ENCODE measurements at places on chromosomes 13 and 19.

GRCh38 chr13:38385153-38385891 lies 35.7 kb downstream of the UFM1 start:
- no peak for DNase-seq

DNA sequence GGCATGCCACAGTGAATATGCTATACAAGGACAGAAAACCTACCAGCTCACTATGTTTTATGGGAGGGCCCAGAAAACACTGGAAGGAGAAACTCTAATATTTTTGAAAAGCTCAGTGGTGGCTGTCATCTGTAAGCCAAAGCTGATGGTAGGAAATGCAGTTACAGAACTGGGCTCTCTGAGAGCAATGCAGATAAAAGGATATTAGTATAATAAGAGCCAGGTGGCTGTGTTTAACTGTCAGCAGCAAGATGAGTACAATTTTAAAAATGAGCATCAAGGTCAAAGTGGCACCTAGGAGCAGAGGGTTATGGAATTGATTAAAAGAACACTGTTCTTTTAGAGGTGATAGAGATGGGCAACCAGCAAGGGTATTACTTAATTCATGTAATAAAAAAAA lies 345.0 kb downstream of the NDFIP2 start:
- no peak for DNase-seq

DNA sequence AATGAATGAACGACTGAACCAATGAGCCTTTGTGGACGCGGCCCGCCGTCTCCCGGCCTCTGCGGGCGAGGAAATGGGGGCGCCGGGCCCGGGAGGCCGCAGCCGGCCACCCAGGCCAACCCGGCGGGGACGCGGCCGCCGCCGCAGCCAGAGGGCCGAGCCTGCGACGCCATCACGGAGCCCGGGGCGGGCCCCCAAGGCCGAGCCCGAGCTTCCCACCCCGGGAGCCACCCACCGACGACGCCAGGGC lies 216 bp downstream of the SUGP2 start:
- DNase-seq: no peak

- DNase-seq: no peak
Observed at GRCh38 chr19:14673088-14673487, 1.6 kb downstream of the ADGRE3 start.

- DNase-seq: no peak
Observed at GRCh38 chr13:49407068-49407467, 36.8 kb downstream of the CAB39L start.

DNA sequence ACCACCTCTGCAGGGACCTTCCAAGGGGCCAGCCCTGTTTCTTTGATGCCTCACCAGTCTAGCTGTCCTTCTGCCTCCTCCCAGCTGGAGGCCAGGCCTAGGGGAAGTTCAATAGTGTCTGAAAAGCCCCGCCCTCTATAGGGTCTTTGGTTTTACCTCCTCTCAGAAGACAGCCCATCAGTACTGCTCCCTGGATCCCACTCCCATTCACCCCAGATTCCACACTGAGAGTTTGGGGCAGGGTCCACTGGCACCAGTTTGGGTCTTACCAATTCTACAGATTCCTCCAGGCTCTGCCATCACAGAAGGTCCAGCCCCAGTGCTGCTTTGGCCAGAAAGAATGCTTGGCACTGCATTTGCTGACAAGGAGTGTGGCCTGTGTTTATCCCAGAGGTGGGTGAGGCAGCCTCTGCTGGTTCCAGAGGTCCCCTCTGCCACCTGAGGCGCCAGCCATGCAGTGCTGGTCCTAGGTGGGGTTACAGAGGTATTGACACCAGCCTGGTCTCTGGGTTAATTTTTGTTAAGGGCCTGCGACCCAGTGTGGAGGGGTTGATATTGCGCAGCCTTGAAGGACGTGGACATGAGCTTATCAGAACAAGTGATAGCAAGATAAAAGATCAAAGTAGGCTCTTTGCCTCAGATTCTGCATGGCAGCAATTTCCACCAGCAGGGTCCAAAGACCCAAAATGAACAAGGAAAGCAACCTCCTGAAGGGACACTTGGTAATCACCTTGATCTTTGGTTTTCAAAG lies 41.4 kb upstream of the IGSF23 start:
- no peak for DNase-seq

GRCh38 chr19:43445426-43445825 lies 20.0 kb downstream of the LYPD3 start:
- no peak for DNase-seq

- no peak for DNase-seq
Observed at GRCh38 chr13:97497400-97497799, 63.4 kb downstream of the RAP2A start.

GRCh38 chr19:19342086-19343015 lies 21.7 kb downstream of the MAU2 start:
- peak; percentile 91 for DNase-seq

DNA sequence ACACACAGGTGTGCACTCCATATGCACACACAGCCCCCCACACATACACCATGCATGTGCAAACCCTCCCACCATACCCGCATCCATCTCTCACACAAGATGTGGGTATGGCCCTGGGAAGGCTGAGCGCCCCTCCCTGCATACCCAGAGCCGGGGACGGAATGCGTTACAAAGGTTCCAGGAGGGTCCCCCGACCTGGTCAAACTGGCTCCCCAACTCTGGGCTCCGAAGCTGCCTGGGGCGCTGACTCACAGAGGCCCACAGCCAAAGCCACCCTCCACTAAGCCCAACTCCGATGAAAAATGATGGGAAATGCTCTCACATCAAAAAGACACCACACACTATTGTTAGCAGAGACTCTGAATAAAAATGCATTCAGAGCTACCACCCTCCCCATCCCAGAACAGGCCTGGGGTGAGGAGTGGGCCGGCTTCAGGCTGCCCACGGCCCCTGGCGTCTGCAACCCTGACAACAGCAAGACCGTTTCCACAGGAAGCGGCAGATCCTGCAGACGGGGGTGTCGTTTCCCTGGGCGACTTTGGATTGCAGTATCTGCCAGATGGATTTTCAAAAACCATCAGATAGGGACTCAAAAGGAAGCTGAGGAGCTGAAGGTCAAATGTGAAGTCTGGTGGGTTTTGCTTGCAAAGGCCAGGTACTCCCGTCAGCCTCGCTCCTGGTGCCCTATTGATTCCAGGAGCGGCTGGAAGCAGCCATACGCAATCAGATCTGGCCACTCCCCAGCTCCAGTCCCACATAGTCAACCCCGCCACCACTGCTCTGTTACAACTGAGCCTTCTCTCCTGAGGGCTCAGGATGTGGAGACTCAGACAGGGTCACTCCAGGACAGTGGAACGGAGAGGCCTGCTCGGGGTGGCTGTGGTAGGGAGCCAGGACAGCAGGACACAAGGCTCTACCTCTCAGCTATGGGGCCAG lies 14.3 kb downstream of the PEPD start:
- peak; percentile 36 for DNase-seq

DNA sequence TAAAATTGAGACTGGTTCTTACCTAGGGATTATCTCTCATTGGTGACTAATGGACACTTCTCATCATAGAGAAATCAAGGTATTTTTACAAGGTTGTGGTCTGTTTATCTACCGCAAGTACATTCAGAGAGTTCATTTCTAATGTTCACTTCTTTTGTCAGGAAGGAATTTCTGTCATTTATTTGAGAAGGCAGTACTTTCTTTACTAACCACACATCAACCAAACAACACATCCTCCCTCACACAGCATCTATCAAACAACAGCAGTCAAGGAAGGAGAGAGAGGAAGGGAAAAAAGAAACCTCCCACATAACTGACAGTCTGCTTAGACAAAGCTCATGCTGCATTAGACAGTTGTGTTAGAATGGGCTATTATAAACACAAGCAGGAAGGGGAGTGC lies 182.3 kb upstream of the KLF12 start:
- no peak for DNase-seq

DNA sequence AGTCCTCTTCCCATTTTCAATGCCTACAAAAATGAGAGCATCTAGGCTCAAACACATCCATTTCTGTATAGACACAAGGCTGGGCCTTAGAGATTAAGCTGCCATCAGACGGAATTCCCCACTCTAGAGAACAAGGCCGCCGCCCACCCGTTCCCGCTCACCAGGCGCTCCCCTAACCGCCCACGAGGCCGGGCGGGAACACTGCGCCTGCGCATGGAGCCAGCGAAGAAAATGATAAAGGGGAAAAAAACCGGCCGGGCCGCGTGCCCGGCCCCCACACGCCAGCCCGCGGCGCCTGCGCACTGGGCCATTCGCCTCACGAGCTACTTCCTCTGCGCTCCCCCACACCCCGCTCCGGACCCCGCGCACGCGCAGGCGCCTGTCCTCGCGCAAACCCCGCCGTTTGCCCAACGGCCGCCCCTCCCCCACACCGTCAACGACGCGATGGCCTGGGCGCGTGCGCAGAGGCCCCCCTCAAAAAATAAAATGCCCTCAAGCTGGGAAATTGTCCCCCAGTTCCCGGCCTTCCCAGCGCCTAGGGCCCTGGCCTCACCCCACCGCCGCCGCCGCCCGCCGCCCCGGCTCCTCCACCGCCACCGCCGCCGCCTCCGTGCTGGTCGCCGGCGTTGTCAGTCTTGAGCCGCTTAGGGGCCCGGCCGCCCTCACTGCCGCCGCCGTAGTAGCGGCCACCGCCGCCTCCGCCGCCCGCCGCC lies 483 bp downstream of the HNRNPL start:
- DNase-seq: peak; percentile 99

GRCh38 chr19:30530751-30531150 lies 158.6 kb downstream of the ZNF536 start:
- no peak for DNase-seq

DNA sequence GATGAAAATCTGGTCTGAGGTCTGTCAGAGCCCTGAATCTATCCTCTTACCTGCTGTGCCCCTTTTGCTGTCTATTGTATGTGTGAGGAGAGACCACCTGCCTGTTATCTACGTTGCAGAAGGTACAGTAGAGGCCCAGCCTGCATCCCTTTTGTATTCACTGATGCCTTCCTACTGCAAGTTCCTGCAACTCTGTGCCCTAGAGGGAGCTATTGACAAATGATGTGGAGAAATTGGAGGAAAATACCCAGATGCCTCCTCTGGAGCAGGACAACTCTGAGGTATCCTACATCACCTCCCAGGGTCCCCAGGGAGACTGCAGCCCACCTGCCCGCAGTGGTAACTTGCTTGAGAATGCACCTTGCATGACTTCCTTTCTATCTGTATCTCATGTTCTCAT lies 33.7 kb downstream of the SIAH3 start:
- no peak for DNase-seq

DNA sequence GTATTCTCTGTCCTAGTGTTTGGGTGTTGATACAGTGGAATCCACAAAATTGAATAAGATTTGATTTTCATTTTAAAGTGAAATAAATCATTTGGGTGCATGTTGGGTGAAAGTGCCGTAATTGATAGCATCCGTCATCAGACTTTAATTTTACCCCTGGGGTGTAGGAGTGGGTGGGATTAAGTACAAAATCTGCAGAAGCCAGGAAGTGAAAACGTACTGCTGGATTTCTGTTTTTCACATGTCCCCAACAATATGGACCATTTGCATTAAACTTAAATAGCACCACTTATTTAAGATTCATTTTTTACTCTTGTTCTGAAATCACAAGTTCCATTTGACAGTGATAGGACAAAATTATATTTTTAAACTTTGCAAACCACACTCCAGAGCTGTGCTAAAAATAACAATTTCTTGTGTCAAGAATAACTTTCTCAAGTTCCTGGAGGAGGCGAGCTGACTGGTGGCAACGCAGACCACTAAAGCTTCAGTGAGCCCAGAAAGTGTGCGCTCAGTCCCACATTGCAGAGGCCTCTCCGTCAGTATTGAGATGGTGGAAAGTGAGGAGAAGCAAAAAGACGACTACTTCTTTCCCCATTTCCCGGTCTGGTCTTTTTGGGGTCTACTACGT lies 71.3 kb downstream of the ARHGEF7 start:
- no peak for DNase-seq

GRCh38 chr19:4566402-4567051 lies 7.0 kb upstream of the SEMA6B start:
- no peak for DNase-seq

- DNase-seq: no peak
Observed at GRCh38 chr13:59846845-59847620, 316.7 kb downstream of the DIAPH3 start.

DNA sequence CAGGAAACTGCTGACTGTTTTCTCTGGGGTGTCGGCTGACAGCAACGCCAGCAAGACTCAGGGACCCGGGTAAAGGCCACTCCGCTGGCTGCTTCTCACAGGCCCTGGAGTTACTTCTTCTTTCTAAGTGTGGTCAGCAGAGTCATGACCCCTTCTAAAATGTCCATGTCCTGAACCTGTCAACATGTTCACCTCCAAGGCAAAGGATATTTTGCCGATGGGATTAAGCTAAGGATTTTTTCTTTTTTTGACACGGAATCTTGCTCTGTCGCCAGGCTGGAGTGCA lies 7.9 kb downstream of the PEX11G start:
- no peak for DNase-seq

DNA sequence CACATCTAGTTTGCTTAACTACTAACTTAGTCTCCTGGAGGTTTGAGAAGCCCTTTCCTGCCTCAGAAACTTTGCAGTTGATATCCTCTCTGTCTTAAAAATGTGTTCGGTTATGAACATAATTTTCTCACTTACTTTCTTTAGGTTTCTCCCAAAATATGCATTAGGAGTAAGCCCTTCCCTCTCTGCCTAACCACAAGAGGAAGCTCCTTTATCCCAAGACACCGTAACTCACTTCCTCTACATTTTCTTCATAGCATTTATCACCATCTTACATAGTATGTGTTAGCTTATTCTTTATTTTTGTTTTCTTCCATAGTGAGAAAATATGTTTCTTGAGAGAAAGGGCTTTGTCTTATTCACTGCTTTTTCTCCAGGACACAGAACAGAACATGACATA lies 952.5 kb upstream of the ATXN8OS start:
- no peak for DNase-seq

DNA sequence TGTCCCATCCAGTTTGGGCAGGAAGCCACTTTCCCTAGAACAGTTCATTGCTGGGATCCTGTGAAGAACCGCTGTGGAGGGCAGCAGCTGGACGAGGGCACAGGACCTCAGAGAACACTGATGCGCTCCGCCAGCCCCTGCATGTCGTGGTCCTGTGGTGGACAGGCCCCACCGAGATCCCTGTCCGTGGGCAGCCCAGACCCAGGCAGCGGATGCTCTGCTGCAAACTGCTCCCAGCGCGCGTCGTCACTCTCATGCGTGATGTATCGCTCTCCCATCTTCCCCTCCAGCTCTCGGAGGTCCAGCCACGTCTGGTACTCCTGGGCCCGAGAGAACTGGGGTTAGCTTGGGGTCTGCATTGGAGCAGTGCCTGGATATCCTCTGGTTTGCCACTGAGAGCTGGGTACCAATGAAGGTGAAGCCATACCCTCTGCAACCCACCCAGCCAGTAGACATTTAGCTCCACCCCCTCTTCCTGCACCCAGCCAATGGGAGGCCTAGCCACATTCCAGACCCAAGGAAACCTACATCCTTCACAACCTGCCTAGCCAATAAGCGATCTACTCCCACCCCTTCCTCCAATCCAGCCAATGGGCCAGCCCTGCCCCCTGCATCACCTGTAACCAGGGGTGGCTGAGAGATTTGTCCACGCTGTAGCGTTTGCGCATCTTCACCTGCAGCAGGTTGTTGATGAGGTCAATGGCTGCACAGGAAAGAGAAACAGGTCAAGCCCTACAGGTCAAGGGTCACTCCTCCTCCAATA lies 13.6 kb upstream of the DACT3 start:
- DNase-seq: peak; percentile 13

- DNase-seq: no peak
Observed at GRCh38 chr13:26225896-26226617, 3.9 kb upstream of the RNF6 start.
